Activated CD4-positive, alpha-beta T cell treated with anti-CD3 and anti-CD28 coated beads, Interleukin-2, amount 50 U/mL, for 1 hour (primary cell): ENCODE measurements at places on chromosomes 4 and X.

- no peak for DNase-seq
Measured at GRCh38 chr4:145882604-145883003, 56.0 kb downstream of the ZNF827 start.

- DNase-seq = no peak
Measured at GRCh38 chr4:74738464-74739143, 55.7 kb downstream of the BTC start.

GRCh38 chr4:85671120-85671519 is 196.2 kb downstream of the ARHGAP24 start:
- DNase-seq = no peak

GRCh38 chrX:103776546-103776945 is at the start of gene PLP1:
TSS of gene PLP1 (plus strand) at chrX:103776840. CDS start at chrX:103776996, 156 bp downstream.
- no peak for DNase-seq

DNA sequence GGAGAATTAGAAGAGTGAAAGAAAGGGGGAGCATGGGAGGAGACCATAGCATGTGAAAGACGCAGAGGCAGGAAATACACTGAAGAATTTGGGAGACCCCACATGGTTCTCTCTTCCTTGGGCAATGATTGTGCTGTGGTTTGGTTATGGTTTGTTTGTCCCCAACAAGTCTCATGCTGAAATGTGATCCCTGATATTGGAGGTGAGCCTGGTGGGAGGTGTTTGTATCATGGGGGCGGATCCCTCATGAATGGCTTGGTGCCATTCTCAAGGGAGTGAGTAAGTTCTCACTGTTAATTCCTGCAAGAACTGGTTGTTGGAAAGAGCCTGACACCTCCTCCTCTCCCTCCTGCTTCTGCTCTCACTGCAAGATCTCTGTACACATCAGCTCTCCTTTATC is 78.6 kb upstream of the RAI2 start:
- no peak for DNase-seq

GRCh38 chrX:79266702-79267101 is 100.4 kb downstream of the ITM2A start:
- DNase-seq = no peak

DNA sequence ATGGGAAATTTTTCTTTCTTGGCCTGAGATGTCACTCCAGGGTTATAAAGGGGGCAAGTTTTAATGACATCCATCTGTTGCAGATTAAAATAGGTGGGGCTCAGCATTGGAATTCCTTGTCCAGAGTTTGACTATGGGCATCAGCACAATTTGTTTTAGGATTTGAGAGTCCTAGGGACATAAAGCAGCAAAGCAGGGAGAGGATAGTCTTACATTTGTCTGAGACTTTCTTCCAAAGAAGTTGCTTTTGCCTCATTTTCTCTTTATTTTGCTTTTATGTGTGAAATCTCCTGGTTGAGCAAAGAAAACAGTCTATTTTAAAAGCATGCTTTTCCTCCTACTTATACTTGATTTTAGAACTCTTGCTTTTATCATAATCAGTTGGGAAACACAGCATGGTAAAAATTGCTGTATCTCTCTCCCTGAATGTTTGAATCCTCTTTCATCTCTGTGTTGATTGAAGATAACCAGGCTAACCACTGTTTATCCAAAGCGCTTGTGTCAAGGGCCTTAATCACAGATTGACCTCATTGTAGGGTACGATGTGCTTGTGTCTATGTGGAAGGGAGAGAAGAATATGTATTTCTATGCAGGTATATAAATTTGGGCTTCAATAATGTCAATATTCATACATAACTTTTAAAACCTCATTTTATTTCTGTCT is 121.5 kb downstream of the ANK2 start:
- DNase-seq = no peak

DNA sequence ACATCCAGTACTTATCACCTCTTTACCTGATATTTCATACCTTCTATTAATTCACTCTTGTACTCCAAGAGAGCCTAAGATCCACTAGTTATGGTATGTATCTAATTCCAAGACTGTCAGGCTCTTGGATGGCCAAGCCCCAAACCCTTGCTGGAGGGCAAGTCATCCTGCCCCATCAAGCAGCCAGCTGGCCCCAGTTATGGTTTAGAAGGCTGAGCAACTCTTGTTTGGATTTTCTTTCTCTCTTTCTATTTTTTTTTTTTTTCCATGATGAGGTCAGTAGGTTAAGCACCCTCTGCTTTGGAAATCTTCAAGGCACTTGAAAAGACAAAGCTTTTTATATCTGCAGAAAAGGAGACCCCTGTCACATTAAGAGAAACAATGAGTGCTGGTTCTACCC is 10.9 kb upstream of the FGF16 start:
- no peak for DNase-seq

DNA sequence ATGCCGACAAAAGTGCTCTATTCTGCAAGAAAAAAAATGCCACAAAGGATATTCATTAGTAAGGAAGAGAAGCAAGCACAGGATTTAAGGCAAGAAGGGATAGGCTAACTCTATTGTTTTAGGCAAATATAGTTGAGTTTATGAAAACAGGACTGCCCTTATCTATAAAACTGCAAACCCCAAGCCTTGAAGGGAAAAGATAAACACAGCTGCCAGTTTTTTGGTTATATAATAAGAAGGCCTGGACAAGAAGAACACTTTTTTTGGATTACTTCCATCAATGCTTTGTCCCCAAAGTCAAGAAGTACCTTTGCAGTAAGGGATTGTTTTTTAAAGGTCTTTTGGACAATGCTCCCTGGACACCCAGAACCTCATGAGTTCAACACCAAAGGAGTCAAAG is 45.4 kb upstream of the WWC2 start:
- DNase-seq = no peak

- no peak for DNase-seq
Measured at GRCh38 chr4:53119680-53120079, 246.2 kb downstream of the SCFD2 start.

- no peak for DNase-seq
Measured at GRCh38 chr4:88341227-88342192, 37.1 kb upstream of the HERC6 start.

DNA sequence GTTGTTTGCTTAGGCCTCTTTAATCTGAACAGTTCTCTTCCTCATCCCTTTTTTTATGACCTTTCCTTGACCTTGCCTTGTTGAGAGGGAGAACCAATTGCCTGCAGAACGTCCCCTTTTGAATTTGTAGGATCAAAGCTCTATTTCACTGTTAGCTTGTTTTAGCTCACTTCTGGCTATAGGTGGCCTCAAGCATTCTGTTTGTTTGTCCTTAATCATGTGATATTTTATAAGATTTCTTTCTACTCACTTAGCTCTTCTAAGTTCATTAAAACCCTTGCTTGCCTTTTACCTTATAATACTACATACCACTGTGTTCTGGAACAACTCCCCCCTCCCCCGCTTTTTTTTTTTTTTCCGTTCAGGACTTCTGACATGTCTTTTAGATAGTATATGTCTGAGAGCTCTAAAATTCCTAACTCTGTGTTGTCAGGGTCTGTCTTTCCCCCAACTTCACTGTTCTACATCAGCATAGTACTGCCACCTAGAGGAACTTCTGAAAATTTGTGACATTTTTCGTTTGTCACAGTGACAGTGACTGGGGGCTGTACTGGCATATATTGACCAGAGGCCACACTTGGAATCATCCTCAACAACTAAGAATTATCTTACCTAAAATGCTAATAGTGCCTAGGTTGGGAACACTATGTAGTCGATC is 128.5 kb downstream of the LARP7 start:
- DNase-seq = no peak

DNA sequence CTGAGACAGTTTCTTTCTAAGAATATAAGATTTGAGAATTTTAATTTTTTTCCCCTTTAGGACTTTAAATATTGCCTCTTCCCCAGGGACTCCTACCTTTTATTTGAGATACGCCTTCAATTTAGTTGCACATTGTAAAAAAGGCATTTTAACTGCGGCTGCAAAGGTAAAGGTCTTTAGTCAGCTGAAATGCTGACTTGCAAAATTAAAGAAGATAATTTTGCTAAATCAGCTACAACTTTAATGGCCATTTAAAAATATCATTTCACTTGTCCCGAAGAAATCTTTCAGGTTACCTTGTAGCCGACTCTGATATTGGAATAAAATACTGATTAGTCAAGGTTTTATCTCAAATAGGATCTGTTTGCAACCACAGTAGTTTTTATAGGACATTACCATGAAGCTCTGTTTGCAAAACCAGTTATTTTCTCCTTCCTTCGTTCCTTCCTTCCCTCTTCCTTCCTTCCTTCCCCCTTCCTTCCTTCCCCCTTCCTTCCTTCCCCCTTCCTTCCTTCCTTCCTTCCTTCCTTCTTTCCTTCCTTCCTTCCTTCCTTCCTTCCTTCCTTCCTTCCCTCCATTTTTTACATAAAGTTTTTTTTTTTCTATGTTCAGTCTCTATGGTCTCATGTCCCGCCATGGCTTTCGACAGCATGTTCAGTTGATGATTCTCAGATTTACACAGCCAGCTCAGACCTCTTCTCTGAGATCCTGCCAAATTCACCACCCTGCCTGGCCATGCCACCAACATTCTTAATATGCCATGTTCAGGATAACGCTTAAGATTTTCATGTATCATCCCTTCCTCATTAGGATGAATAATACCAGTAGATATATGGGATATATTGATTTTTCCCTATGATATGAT is 405.4 kb upstream of the PRKX start:
- DNase-seq = no peak

DNA sequence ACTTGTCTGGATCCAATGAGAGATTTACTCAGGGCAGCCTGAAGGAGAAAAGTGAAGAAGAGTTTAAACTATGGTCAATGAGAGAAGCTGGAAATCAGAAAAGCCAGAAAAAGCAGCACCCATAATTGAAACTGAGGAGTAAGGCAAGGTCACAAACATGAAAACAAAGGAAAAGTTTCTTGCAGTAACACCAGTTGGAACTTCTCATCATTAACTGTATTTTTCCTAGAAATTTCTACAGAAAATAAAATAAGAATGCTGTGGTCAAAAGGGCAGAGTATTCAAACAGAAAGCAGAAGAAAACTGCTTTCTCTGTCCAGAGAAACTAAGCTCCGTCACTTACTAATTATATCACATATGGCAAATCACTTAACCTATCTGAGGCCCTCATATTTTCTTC is 102.2 kb downstream of the OR13H1 start:
- no peak for DNase-seq

DNA sequence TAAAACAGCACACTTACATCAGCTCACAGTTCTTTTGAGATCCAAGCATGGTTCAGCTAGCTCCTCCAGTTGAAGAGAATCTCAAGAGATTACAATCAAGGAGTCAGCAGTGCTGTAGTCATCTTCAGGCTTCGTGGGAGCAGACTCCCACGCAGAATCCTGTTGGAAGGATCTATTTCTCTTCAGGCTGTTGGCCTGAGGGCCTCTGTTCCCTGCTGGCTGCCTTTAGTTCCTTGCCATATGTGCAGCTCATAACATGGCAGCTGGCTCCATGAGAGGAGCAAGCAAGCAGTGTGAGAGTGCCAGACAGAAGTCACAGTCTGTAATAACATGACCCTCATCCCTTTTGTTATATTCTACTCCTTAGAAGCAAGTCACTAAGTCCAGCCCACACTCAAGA is 168.6 kb downstream of the COX18 start:
- DNase-seq = no peak

GRCh38 chr4:150368667-150369066 is 213.3 kb upstream of the MAB21L2 start:
- DNase-seq = no peak

GRCh38 chr4:156763511-156763910 is 208.1 kb downstream of the PDGFC start:
- no peak for DNase-seq

DNA sequence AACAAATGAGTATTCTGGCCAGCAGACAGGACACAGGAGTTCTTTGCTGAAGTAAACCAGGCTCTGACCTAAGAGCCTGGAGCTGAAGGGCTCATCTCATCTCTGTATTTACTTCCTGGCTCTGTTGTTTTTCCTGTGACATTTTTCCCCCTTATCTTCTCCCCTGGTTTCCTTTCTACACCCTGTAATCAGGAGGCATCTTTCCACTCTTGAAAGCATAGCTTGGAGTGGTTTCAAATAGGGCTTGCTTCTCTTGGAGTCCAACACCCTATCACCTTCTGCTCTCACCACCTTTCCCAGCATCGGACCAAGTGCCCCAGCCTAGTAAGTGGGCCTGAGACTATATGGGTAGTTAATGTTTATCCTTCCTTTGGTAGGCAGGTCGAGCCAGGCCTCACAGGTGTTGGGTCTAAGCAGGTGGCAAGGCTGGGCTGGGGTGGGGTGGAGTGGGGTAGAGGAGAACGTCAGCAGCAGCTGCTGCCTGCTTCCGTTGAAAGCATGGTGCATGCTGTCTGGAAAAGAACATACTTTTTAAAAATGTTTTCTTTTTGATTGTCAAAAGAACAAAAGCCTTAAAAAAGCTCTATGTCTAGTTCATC is 1.2 kb downstream of the DRP2 start:
- DNase-seq = no peak

DNA sequence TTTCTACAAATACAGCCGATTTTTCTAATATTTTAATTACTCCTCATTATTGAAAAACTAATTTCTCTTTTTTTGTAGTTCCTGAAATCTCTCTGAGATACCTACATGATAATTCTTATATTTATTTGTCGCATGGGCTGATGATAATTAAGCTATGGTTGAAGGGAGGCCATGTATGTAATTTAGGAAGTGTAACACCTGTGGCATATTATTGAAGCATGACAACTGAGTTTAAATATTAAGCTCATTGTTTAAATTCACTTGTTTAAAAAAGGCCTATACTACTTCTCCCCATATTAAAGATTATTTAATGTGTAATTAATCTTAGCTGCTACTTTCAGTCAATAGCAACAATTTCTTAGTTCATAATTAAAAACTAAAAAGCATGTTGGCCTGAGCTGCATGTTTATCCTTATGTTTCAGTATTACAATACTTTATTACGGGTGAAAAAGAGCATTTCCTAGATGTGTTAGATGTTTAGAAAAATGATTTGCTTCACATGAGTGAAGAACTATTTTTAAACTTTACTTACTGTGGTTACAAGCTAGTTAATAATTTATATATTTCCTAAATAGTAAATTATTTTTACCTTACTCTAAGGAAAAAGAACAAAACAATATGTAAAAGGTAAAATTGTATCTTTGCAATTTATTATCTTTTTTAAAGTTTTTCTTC is 122.4 kb downstream of the RAP1GDS1 start:
- no peak for DNase-seq

DNA sequence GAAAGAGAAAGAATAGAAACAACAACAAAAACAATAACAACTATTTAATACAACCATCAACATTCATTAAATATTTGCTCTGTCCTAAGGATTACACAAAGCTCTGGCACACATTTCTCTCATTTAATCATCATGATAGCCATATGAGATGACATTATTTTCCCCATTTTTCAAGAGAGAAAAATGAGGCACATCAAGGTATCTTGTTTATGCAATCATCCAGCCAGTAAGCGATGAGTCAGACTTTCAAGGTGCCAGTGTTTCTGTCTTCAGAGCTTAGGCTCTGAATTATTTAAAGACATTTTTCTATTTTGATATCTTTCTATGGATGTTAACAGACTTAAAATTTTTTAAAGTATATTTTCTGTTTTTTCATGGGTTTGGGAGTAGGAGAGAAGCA is 541.8 kb upstream of the SMIM31 start:
- DNase-seq = no peak

DNA sequence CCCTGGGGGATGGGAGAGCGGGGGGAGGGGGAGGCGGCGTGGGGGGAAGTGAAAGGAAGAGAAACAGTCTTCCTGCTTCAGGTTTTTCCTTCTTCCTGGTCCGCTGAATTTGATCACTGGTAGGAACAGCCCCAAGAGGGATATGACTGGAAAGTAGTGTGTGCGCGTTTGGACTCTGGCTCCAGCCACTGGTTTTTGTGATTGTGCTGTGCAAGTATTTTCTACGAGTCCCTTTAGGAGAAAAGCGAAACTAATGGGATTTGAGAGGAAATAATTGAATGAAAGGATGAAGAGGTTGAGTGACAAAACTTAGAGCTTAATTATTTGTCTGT is 836 bp downstream of the PRRG1 start:
- no peak for DNase-seq

- DNase-seq = no peak
Measured at GRCh38 chr4:64564126-64564525, 154.9 kb upstream of the TECRL start.
